Activated CD4-positive, alpha-beta memory T cell treated with anti-CD3 and anti-CD28 coated beads for 36 hours (primary cell): ENCODE measurements at places on chromosomes 6 and 20. TPM values are rescaled to one million over a fixed set of nuclear protein-coding genes. Genes with fewer than 3 reads are reported as not detected.

GRCh38 chr20:12924126-12924525, 84.6 kb upstream of the SPTLC3 start:
- no peak overlapping the region for H3K4me3 ChIP-seq
- H3K27me3 ChIP-seq = no peaks in the 10 kb centered on the region
- H3K4me1 ChIP-seq = no peaks in the 10 kb centered on the region
- no peak overlapping the region for H3K27ac ChIP-seq
- DNase-seq = no peak
- no peaks in the 10 kb centered on the region for H3K36me3 ChIP-seq

DNA sequence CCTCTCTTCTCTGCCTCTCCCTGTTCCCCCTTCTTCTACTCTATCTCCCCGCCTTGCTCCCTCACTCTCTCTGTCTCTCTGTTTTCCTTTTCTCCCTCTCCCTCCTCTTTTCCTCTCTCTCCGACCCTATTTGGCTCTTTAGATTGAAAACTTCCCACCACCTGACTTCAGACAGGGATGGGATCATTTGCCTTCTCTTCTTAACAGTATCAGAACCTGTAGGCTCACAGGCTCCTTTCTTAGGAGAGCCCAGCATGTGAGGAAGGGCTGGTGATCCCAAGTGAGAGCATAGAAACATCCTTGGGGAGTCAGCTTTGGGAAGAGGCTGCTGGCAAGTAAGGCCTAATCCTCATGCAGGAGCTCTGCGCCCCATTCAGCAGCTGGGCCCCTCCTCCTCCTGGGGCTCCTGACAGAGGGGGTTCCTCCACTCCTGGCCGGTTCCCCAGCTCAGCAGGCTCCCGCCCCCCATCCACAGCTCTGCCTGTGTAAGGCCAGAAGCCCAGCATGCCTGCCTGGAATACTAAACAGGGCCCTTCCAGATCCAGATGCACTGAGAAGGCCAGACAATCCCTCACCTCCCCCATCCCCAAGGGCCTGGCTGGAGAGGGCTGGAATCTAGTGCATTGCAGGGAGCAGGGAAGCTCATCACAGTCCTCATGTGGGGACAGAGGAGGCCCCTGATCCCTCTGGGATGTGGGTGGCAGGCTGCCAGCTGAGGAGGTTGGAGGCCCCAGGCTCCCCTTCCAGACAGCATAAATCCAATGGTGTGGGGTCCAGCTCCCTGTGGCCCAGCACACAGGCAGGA, 93.4 kb downstream of the PTPRT start:
- H3K4me1 ChIP-seq = no peaks in the 10 kb centered on the region
- H3K4me3 ChIP-seq = no peak overlapping the region
- no peaks in the 10 kb centered on the region for H3K36me3 ChIP-seq
- no peaks in the 10 kb centered on the region for H3K27me3 ChIP-seq
- no peak for DNase-seq

TFAP2D gene
- total RNA-seq = not detected

UST gene
- total RNA-seq = 4.9 TPM

DNA sequence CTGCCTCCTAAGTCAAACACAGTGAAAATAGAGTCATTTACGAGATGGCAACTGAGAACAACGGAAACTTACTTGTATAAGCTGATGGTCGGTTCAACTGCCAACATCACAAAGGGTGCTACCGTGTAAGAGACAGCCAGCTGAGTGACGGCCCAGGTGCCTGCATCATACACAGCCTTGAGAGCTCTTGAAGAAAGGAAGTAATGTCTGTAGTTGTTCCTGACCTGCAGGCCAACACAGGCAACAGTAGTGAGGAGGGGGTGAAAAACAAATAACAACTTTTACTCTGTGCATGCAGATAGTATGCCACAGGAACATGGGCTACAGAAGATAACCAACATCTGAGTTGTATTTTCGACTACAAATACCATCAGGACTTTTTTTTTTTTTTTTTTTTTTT, 102.7 kb downstream of the MBOAT1 start:
- H3K27me3 ChIP-seq = no peaks in the 10 kb centered on the region
- peaks cover 8% of the 10 kb centered on the region for H3K36me3 ChIP-seq
- no peak overlapping the region for H3K27ac ChIP-seq
- no peaks in the 10 kb centered on the region for H3K4me1 ChIP-seq
- no peak for DNase-seq
- no peak overlapping the region for H3K4me3 ChIP-seq

DNA sequence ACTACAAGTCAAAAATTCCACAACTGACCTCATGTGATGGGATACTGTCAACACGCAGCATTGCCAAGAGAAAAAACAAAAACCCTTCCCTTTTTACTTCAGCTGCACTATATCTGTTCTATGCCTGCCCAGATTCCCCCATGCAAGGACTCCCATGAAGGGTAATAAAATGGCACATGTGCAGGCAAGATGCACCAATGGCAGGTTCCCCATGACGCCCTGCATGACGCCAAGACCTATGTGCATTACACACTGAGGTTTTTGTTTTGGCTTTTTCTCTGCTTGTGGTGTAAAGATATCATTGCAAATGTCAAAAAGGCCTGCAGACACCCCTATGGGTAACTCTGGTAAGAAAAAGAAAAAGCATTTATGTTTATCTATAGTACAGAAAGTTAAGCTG, 403.4 kb downstream of the HDGFL1 start:
- H3K27ac ChIP-seq = no peak overlapping the region
- no peaks in the 10 kb centered on the region for H3K36me3 ChIP-seq
- H3K4me1 ChIP-seq = no peaks in the 10 kb centered on the region
- no peaks in the 10 kb centered on the region for H3K27me3 ChIP-seq
- H3K4me3 ChIP-seq = no peak overlapping the region

RBM24 gene
- not detected for total RNA-seq

GRCh38 chr20:11702721-11703518, 214.8 kb upstream of the BTBD3 start:
- H3K27me3 ChIP-seq = no peaks in the 10 kb centered on the region
- no peaks in the 10 kb centered on the region for H3K36me3 ChIP-seq
- H3K27ac ChIP-seq = no peak overlapping the region
- no peak for DNase-seq
- H3K4me1 ChIP-seq = no peaks in the 10 kb centered on the region

PCED1A gene
- 40.0 TPM for total RNA-seq

VWA7 gene
- 2.1 TPM for total RNA-seq
